ENCODE measurements at places on chromosomes 13 and 19.

GRCh38 chr13:97122381-97122996 lies 99.6 kb upstream of the MBNL2 start:
- DNase-seq: no peak

DNA sequence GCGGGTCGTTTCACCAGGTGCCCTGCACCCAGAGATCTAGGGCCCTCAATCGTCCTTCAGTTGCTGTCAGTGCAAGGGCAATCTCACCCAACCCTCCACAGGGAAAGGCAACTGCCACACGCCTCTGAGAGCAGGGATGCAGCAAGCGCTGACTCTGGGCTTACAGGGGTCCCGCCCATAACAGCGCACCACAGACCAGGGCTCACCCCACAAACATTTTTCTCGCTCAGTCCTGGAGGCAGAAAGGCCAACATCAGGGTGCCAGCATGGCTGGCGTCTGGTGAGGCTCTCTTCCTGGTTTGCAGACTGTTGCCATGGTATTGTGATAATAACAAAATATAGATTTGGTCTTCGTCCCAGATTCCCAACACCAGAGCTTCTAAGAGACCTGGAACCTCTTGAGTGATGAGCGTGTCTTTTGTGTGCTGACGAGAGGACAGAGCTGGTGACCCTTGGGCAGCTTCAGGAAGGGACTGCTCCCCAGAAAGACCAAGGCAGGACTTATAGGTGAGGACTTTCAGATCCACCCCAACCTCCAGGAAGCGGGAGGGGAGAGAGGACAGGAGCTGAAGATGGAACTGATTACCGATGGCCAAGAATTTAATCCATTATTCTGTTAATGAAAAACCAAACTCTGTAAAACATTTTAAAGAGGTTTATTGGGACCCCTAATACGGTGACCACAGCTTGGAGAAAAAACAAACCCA lies 51.3 kb downstream of the C13orf46 start:
- DNase-seq: no peak

- no peak for DNase-seq
These were observed at the start of gene COX6B2 for GRCh38 chr19:55354698-55355212. TSS of gene COX6B2 (minus strand) at chr19:55354719. CDS start at chr19:55354521, 198 bp downstream.

GRCh38 chr19:19615086-19615485 lies 3.4 kb downstream of the PBX4 start:
- DNase-seq: no peak

- no peak for DNase-seq
These were observed 45.0 kb upstream of the RNF113B start for GRCh38 chr13:98222081-98222554.

GRCh38 chr13:73109288-73109899 lies 50.6 kb downstream of the KLF5 start:
- DNase-seq: no peak

GRCh38 chr13:33186861-33187291 lies 98.7 kb downstream of the STARD13 start:
- DNase-seq: no peak

- DNase-seq: no peak
These were observed 84.6 kb downstream of the CYSLTR2 start for GRCh38 chr13:48738311-48738710.

DNA sequence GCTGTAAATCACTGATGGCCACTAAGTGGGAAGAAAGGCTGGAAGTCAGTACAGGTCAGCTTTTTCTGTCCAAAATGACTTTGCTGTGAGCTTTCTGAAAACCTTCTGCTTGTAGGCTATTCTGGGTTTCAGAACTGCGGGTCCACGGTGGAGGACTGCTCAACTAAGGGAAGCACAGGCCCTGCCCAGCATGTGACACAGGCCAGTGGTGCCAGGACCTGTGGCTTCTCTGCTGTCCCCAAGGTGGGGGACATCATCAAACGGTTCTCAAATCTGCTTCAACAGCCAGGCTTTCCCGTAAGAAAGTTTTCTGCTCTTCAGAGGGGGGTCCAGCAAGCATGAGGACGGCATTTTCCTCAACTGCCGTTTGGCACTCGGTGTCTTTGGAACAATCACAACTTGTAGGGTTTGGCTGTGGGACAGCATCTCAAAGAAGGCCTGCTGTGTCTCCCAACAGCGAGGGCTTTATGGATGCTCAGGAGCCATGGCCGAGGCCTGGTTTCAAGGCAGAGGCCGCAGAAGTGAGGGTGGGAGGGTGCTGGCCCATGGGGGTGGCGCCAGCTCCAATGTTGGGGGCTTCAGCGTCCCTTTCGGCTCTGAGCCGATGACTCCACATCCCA lies 3.8 kb downstream of the SGTA start:
- no peak for DNase-seq

GRCh38 chr13:97911311-97912138 lies 42.0 kb upstream of the IPO5 start:
- DNase-seq: no peak

All from stimulated activated CD8-positive, alpha-beta memory T cell treated with anti-CD3 and anti-CD28 coated beads, Interleukin-15, amount 100 ng/mL, for 48 hours (primary cell).